Left colon (tissue), 2 donors: ENCODE measurements at places on chromosomes 5 and 9. TPM values are rescaled to one million over a fixed set of nuclear protein-coding genes. Genes with fewer than 3 reads are reported as not detected.

GPR21 gene
- total RNA-seq, result 3.8 TPM

PAEP gene
- total RNA-seq, result not detected

PTGR1 gene
- 44.8 TPM for total RNA-seq

TAF11L10 gene
- not detected for total RNA-seq

DNA sequence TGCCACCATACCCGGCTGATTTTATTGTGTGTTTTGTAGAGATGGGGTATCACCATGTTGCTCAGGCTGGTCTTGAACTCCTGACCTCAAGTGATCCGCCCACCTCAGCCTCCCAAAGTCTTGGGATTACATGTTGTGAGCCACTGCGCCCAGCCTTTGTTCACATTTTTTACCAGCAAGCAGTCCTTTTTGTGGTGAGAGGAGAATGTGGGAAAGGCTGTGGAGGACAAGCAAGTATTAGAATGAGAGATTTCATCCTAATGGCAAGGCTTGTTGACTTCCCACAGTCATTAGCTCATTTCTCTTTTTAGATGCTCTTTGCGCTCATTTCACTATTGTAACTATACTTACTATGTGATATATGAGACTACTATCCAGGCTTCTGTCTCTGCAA lies 6.1 kb downstream of the IL31RA start:
- DNase-seq, result no peak

- no peak for DNase-seq
Observed at GRCh38 chr5:154995679-154996078, 17.9 kb upstream of the KIF4B start.

GRCh38 chr9:106771608-106772007 lies 91.4 kb upstream of the ZNF462 start:
- DNase-seq, result no peak

DNA sequence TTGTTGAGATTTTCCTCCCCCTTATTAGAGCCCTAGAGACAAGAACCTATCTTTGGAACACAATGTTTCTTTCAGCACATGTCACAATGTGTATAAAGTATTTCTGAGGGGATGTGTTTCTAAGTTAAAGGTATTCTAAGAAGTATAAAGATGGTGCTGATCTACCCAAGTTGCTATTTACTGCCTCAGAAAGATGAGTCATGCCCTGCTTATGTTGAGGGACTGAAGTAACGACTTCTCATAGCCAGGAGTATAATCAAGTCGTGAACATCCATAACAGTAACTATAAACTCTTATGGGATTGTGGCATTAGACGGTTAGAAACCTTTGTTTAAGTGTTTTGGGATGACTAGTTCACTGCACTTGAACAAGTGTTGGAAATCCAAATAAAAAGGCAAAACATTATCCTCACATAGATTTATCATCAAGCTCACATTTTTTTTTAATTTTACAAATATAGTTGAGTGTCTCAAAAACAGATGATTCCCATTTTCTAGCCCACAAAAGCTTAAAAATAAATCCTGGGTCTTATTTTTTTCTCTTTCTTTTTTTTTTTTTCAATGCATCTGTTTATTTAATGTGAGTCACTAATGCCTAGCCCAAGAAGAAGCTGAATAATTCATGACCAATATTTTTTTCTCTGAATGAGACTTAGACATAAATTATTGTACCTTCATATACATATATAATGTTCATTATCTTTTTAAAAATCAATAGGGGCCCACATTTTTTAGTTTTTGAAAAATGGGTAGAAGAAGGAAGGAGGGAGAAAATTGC lies 12.2 kb upstream of the TMEM252 start:
- no peak for DNase-seq

DNA sequence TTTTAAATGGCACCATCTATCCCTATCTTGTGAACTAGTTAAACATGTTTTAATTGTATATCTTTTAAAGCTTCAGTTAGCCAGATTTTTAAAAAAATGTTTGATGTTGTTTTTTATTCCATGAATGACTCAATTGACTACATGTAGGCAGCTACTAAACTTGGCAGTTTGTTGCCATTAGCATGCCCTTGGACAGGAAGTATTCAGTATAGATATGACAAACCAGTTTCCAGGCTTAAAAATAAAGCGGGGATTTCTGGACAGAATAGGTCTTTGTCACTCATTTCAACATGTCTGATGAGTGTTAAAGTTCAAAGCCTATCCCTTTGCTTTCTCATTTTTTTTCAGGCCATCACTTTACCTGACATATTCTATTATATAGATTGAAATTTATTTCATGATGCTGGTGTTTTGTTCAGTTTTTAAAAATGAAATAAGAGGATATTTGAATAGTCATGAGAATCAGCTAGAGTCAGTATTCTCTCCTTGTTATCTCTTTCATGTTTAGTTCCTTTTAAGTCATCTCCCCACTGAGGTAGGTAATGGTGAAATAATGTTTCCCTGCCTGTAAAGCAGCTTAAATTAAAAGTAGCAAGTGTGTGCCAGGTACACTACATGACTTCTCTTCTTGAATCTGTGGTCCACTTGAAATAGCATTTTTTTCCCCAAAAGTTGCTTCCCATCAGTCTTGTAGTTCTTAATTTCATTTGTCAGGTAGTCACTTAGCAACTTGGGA lies 11.9 kb downstream of the TNFAIP8 start:
- DNase-seq, result no peak

DNA sequence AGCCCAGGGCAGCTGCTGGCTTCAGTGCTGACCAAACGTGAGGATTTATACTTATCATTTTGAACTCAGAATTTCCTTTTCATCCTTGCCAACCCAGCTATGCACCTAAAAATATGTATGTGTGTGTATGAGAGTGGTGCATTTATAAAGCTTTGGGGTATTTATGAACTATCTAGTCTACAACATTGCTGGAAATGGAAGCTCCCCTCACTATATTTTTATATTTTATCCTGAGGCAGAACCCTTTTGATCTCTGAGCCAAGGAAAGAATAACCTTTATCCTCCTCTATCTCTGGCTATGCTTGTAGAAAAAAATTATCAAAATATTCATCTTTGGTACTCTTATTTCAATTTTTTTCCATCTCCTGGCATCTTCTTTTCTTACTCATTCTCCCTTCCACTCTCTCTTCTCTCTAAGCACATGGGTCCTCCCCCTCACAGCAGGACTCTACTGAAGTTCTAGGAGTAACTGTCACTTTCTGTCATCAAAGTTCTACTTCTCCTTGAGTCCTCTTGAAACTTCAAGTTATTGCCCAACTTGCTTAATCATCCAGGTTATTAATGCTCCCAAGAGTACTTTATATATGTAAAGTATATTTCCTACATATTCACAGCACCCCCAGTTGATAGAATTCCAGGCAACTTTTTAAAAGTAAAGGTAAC lies 190.9 kb downstream of the HINT1 start:
- no peak for DNase-seq

GRCh38 chr9:89537166-89537565 lies 39.3 kb upstream of the SEMA4D start:
- no peak for DNase-seq

DNA sequence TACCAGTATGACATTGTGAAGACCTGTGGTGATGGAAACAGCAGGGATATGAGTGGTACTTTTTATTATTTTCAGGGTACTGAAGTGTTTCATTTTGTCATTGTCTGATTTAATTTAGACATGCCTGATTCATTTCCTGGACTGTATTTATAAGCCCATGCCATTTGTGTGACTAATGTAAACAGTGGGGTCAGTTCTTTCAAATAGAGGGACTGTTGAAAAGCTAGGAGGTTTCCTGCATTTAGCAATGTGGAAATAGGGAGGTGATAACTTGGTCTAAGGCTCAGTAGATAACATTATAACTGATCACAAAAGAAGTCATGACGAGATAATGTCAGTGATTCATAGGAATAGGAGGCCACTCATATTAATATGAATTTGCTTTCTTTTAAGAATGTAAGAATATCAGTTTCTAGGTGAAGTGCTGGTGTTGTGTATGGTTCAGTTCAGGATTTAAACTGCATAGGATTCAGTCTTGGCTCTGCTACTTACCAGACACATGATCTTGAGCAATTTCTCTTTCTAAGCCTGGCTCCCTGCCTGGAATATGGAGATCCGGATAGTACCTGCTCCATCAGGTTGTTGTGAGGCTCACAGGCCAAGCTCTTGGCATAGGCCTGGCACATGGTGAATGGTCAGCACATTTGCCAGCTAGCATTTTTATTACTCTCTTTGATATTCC lies 7.5 kb downstream of the RASGRF2 start:
- peak; percentile 24 for DNase-seq

DNA sequence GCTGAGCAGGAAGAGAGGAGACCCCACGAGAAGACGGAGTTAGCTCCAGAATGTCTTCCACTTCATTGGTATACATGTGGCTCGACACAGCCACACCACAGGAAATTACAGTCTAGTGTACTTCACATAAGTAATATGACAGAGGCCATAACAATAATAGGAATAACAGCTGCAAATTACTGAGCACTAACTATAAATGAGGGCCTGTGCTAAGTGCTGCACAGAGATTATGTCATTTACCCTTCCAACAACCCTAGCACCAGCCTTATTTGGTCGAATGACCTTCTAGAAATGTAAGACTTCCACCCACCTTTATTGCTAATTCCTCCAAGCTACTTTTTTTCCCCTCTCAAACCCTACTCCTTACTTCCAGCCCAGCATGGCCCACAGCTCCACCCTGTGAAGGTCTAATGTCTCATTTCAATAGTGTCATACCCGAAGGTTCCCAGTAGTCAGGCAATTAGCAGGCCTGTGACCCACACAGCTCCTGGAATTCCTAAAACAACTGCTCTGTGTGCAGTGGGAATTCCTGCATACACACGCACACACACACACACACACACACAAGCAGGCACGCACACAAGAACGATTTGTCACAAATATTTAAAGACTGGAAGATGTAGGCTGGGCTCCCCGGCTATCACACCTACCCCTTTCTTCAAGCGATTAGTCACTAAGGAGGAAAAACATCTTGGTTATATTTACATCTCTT lies 134.5 kb downstream of the FRMD3 start:
- no peak for DNase-seq

DNA sequence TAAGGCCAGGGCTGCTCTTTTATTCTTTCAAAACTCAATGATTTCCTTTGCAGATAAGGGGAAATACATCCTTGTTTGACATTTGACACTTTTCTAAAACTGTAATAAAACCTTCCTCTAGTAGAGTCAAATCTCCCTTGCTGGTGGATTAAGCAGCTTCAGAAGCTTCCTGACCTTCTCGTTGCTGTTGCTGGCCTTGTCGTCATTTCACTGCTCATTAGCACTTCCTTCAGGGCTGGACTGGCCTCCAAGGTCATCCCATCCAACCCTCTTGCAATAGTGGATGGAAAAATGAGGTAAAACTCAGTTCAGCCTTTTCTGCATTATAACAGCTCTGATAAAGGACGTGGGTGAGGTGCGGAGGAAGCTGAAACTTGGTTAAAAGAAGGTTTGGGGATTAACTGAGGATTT lies 1.1 kb upstream of the ADAMTSL1 start:
- DNase-seq, result no peak

- no peak for DNase-seq
Observed at GRCh38 chr5:132764671-132765238, 12.3 kb downstream of the SEPTIN8 start.

DNA sequence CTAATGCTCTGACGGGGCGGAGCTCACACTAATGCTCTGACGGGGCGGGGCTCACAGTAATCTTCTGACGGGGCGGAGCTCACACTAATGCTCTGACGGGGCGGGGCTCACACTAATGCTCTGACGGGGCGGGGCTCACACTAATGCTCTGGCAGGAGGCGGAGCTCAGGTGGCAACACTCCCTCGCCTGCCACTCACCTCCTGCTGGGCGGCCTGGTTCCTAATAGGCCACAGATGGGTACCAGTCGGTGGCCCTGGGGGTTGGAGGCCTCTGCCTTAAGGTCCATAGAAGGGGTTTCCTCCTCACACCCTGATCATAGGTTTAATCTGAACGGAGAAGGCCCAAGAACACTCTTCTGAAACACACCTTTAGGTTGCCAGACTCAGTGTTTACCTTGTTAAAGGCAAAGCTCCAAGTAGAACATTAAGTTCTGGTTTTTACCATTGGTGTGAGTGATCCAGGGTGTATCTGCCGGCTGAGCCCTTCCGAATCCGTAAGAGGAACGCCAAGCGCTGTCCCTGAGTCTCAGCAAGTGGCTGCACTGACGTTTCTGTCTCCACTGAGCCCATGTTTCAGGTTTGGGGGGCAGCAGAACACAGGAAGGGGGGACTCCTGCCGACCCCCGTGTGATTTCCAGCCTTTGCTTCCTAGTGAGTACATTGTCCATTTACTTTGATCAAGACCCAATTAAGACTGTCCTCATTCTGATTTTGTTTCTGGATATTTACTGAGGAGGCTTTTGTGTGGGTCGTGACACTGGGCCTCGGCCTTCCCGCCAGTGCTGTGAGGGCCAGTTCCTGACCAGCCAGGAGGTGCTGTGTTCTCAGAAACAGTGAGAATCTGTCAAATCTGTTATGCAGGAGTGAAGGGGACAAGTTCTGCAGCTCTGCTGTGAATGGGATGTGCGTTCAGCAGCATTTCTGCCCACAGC lies 24.6 kb upstream of the LRRC14B start:
- DNase-seq, result no peak

- DNase-seq, result no peak
Observed at GRCh38 chr9:114431003-114431402, 43.2 kb upstream of the AKNA start.
